ENCODE measurements at places on chromosomes 5 and 9.

GRCh38 chr9:108130905-108131304 is 641.3 kb upstream of the KLF4 start:
- DNase-seq = no peak

GRCh38 chr9:107471552-107471951 is 18.0 kb downstream of the KLF4 start:
- peak; percentile 74 for DNase-seq

DNA sequence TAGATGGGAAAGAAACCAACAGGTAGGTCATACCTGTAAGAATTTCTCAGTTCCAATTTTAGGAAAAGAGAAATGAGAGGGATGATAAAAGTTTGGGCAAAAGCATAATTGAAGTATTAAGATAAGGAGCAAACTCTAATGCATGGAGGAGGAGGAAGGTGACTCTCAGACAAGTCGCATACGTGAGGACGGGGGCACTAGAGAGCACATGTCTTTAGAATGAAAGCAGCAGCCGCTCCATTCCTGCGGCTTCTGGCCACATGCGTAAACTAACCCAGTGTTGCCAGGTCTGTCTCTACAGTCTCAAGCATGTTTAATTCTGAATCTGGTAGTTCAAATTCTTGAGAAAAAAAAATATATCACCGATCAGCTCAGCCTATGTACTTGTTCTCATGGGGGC is 371.5 kb upstream of the SLC30A5 start:
- no peak for DNase-seq

- no peak for DNase-seq
Measured at GRCh38 chr5:53607886-53608285, 47.4 kb downstream of the NDUFS4 start.

DNA sequence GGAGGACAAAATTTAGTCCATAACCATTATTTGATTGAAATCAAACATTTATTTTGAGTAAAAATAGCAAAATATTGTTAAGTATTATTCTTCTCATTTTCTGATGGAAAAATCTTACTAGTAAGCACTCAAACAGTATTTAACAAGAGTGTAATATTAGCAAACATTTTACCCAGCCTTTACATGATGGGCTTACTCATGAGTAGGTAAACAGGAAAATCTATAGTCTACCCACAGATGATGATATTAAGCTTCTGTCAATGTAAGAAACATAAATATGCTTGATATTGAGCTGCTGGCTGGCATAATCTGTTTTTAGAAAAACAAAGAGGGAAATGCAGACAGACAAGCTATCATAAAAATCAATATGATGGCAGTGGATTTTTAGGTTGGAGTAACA is 418.5 kb upstream of the COX7C start:
- no peak for DNase-seq

DNA sequence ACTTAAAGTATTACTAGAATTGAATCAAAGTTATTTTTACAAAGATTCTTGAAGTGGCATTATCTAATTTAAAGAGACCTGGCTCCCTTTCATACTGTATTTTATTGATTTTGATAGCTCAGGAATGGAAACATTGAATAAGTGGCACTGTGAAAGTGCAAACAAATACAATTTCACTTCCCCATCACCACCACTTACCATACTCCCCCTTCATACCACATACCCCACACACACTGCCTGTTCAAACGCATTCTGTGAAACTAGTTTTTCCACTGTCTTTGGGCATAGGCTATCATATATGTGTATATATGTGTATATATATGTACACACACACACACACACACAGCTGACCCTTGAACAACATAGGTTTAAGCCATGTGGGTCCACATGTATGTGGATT is 62.1 kb upstream of the ATG10 start:
- DNase-seq = no peak

DNA sequence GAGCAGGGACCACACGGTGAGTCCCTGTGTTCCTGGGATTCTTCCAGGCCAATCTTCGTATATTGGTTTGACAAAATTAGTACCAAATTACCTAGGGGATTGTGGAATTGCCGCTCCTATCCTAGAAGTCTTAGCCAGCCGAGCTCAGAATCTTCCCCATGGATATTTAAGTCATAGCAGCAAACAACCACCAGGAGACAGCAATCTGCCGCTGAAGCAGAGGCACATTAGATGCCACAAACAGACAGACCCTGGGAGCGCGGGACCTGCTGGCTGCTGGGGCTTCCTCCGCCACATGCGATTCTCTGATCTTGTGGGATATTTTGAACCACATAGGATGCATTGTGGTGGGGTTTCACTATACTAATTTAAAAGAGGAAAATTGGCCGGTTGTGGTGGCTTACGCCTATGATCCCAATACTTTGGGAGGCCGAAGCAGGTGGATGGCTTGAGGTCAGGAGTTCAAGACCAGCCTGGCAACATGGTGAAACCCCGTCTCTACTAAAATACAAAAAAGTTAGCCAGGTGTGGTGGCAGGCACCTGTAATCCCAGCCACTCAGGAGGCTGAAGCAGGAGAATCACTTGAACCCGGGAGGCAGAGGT is 31.7 kb upstream of the ZBTB43 start:
- no peak for DNase-seq

DNA sequence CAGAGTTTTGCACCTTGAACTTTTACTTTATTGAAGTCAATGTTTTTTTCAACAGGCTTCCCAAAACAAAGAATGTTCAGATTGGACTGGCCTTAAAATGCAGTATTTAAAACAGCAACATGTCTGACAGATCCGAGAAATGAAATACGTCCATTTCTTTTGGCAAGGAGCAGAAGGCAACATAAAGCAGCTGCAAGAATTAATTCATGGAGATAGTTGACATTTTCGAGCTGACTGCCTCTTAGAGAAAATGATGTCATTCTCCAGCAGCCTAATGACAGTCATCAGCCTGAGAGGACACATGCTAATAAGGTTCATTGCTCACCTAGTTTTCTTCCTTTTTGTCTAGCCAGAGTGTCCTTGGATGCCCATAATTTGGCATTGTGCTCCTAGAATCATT is 232.2 kb upstream of the SEMA6A start:
- no peak for DNase-seq

DNA sequence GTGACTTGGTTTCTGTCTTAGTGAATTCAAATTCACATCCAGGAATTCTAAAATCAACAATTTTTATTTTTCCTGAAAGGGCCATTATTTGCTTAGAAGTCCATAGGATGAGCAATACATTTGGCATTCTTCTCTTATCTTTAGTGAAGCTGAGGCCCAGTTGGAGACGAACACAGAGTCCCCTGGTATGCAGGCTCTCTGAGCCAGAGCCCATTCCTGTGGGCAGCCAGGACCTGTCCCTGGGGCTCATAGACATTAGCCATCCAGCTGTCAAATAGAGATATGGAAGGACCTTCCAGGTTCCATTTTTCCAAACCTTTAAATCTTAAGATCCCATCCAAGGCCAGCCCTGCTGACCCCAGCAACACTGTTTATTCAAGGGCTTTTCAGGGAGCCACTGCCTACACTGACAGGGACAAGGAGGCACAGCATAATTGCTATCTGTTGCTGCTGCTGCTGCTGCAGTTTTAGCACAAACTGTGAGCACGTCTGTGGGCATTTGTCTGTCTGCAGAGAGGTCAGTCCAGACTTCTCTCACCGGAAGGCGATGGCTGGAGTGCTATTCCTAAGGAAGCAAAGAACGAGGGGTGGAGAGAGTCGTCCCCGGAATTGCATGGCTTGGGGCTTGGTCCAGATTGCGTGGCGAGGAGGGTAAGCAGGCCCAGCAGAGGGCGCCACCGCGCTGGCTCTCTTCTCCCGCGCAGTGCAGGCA is 639.0 kb downstream of the CCDC171 start:
- DNase-seq = peak; percentile 67

DNA sequence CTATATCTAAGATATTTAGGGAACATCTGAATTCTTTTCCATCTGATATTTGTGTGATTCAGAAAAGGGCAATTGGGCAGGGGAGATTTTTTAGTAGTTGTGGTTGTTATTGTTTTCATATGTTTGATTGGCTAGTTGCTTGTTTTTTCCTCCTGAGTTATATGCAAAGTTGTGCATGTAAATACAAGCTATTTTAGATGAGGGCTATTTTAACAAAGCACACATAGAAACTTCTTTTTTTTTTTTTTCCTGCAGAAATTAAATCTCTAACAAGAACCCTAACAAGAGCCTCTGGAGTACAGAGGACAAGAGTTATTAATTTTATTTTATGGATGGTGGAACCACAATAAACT is 559.1 kb downstream of the CETN3 start:
- DNase-seq = no peak

DNA sequence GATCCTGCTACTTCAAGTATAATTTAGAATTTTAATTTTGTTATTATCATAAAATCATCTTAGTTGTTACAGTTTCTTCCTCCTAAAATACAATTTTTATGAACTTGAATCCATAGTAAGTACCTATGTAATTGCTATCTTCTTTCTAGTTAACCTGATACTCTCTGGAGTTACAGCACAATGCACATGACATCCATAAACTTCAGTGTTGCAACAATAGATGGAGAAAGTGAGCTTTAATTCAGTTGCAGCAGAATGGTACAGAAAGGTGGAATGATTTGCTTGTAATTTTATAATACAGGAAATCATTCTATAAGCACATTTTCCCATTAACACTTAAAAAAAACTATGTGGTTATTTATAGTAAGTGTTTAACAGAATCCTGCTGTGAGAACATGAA is 372.0 kb downstream of the CDH9 start:
- DNase-seq = no peak

- DNase-seq = no peak
Measured at GRCh38 chr9:19732441-19732951, 56.3 kb downstream of the SLC24A2 start.

GRCh38 chr5:167967494-167968177 is 323.8 kb upstream of the WWC1 start:
- DNase-seq = no peak

DNA sequence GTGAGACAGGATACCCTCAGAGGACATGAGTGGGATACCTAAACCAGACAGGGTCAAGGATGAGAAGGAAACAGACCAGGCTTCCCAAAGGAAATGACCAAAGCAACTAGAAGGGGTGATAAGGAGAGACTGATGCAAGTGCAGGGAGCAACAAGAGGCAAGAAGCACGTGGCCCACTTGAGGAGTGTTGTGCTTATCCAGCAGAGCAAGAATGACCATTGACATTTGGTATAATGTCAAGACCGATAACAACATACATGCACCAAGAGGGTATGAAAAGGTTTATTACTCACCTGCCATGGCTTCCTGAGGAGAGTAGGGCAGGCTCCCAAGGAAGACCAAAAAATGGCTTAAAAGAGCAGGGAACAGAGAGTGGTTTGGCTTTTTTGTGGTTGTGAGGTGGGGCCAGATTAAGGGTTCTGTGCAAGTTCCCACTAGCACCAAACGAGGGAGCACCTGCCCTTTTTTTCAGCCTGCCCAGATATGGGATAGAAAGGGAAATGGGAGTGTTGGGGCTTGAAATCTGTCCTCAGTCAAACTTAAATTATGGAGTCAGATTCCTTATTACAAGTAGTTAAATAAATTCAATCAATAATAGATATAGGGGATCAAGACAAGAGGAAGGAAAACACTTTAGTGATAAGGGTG is 513.6 kb downstream of the RASEF start:
- no peak for DNase-seq

DNA sequence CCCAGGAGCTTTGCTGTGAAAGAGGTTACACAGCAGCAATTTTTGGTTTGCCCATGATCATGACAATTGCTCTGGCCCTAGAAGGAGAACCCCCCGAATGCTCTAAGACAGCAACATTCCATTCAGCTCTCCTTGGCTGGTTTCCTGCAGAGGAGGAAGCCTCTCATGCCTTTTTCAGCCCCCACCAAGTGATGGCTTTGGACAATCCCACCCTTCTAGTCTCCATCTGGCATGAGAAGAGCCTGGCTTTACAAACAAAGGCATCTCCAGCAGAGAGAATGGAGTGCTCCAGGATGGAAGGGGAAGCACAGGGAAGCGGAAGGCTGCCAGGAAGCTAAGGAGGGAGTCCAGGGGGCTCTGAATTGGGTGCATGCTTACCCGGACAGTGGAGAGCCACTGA is 98.4 kb downstream of the CRB2 start:
- no peak for DNase-seq

GRCh38 chr5:59583151-59583809 is 310.2 kb downstream of the PDE4D start:
- peak; percentile 64 for DNase-seq

DNA sequence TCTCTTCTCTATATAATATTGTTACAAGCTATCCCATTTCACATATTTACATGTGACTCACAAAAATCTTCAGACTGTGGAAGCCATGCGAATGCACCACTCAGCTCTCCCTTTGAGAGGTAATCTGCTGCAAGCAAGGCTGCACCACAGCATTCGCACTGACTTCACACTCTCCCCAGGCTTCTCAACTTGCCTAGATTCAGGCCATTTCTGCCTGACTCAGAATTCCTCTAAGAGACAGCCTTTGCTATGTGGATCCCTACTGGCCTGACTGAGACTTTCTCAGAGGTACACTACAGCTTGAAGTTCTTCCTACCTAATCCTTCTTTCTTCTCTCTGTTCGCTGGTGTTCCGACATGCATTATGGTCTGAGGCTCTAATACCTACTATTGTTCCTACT is 21.1 kb upstream of the DMRTA1 start:
- DNase-seq = no peak

DNA sequence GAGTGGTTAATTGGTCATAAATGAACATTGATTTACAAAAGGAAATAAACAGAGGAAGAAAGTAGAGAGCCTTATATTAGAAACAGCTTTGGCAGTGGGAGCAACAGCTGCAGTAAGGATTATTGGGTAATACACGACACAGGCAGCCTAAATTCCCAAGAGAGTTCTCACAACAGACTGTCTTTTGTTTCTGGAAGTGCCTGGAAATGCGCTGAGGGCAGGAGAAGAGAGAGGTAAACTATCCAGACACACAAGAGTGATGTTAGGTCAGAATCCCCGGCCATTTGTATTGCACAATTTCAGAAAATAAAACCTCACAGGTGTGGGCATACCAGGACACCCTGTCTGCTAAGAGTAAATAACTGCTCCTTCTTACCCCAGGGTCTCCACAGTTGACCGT is 450.4 kb upstream of the CTNND2 start:
- no peak for DNase-seq

DNA sequence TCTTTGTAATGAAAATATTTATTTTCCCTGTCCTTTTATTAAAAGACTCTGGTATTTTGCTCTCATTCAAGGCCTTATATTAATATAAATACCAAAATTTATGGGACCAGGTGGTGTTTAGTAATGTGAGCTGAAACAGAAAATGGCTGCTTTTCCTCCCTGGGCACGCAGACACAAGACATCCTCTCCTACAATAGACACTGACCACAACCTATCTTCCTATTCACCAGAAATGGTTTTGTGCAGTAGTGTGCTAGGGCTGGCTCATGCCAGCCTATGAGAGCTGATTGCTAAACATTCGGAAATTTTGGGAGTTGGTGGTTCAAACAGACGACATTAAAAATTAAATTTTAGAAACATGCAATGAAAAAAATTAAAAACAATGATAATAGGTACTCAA is 338.2 kb downstream of the BNC2 start:
- no peak for DNase-seq

GRCh38 chr5:179381691-179382090 is 36.4 kb upstream of the ADAMTS2 start:
- no peak for DNase-seq

- no peak for DNase-seq
Measured at GRCh38 chr5:5473226-5473625, 50.7 kb downstream of the ICE1 start.

Measured in Caki2 (cell line).